CD4-positive, alpha-beta T cell treated with Interleukin-4 for 4 hours (primary cell): ENCODE measurements at places on chromosomes 2 and 18.

- DNase-seq, result no peak
Measured at GRCh38 chr2:45114221-45114955, 105.1 kb upstream of the SIX2 start.

- no peak for DNase-seq
Measured at GRCh38 chr18:76643199-76643598, 148.2 kb upstream of the ZNF516 start.

DNA sequence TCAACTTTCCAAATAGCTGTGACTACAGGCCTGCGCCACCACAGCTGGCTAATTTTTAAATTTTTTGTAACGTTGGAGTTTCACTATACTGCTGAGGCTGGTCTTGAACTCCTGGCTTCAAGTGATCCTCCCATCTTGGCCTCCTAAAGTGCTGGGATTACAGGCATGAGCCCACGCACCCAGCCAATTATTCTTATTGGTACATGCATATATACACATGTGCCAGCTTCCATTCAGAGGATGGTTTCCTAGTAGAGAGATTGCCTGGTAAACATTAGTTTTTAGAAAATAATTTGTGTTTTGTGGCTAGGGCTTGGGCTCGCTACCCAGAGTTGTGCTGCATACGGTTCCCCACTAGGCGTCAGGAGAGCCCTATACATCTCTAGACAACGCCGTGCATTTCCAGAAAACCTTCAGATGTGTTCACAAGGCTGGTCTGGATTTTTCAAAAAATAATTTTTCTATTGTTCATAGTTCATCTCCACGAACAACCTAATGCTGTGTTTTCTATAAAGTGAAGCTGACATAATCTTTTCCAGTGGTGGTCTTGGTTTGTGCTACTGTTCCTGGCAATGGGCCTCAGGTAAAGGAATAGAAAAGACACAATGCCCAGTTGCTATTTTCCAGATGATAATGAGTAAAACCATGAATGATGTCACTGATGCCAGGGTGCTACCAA, 14.6 kb upstream of the AFG3L2 start:
- DNase-seq, result peak; percentile 47

GRCh38 chr18:293536-293935, 25.7 kb upstream of the THOC1 start:
- DNase-seq, result no peak

- DNase-seq, result no peak
Measured at GRCh38 chr2:76639171-76639680, 883.0 kb downstream of the LRRTM4 start.

DNA sequence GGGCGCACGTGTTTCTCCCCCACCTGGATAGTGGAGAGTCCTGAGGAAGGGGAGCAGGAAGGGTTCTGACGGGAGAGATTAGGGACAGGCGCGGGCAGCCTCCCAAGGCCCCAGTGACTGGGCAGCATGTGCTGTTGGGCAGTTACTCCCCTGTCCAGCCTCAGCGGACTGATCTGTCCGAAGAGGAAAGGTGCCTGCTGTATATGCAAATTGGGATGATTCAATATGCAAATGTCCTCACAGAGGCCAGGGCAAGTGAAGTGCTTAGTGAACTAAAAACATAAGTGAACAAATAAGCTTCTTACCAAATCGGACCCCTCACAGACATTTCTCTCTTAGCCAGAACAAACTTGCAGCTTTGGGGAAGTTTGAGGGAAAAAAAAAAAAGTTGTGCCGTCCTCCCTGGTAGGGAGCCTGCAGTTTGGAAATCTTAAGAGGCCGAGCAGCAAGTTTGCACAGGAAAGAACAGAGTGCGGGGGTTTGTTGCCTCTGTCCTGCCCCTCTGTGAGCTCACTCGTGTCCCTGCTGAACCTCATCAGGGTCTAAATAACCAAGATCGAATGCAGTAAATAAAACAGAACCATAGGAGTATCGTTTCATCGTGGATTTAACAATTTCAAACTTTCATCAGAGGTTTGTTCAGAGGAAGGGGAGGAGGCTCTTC, 141.4 kb downstream of the KCTD1 start:
- DNase-seq, result no peak

GRCh38 chr2:16818203-16818556, 152.5 kb upstream of the CYRIA start:
- DNase-seq, result no peak

DNA sequence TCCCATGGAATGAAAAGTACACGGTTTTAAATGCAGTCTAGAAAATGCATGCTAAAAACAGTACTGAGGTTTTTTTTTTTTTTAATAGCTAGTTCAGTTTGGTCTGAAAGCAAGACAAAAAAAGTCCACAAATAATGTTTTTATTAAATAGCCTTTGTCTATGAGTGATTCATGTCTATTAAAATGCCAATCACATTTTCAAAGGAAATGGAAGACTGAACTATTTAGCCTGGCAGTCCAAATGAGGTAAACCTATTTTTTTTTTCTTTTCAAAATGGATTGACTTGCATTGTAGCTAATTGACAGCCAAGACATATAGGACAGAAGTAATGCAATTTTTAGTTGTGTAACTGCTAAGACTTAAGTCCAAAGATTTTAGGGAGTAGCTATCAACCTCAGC, 90.3 kb downstream of the LRP1B start:
- DNase-seq, result no peak

- DNase-seq, result no peak
Measured at GRCh38 chr2:107545066-107545465, 281.6 kb upstream of the RGPD4 start.
